ENCODE measurements at places on chromosomes 6 and 20.

- DNase-seq: peak; percentile 70
Observed at GRCh38 chr6:129709196-129709768, 695 bp downstream of the ARHGAP18 start.

DNA sequence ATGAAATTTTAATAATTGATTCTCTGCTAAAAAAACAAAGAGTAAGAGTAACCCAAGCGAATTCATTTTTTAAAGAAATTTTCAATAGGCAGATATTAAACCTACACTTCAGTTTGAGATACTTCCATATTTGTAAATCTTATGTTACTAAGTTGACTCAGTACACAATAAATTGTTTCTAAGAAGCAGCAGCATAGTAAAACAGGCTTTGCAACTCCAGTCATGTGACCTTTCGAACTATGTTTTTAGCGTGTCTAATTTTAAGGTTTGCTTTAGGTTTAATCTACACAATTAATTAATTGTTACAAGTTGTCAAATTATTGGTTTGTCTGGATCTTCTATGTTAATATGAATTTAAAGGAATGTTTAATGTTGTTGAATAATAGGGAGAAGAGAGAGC lies 708.9 kb upstream of the CITED2 start:
- DNase-seq: no peak

GRCh38 chr6:36757206-36757605 lies 59.6 kb downstream of the RAB44 start:
- DNase-seq: peak; percentile 82

DNA sequence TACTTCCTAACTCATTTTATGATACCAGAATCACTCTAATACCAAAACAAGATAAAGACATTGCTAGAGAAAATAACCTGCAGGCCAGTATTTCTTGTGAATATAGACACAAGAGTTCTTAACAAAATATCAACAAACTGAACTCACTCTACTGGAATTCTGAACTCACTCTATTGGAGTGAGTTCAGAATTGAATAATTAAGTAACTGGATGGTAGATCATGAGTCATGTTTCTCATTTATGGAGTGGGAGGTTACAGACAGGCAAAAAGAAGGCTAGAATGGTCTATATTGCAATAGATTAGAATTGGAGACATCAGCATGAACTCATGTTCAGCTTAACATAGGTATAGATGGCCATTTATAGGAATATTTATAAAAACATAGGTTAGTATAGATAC lies 26.6 kb upstream of the C6orf58 start:
- DNase-seq: no peak

DNA sequence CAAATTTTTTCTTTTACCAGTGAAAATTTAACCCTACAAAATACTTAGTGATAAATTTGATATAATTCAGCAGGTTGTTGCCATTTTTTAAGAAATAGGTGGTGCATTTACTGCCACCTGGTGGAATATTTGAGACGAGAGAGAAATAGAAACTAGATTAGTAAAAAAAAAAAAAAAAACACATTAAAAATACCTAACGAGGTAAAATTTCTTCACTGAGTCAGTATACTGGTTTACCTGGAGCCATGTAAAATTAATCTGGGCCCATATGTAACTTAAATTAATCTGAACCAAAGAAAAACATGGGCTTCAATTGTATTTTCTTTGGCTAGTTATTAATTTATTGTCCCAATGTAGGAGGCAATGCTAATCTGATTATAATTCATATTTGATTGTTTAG lies 520.8 kb downstream of the EPM2A start:
- DNase-seq: peak; percentile 45

GRCh38 chr6:154792325-154792724 lies 59.1 kb downstream of the SCAF8 start:
- DNase-seq: no peak

DNA sequence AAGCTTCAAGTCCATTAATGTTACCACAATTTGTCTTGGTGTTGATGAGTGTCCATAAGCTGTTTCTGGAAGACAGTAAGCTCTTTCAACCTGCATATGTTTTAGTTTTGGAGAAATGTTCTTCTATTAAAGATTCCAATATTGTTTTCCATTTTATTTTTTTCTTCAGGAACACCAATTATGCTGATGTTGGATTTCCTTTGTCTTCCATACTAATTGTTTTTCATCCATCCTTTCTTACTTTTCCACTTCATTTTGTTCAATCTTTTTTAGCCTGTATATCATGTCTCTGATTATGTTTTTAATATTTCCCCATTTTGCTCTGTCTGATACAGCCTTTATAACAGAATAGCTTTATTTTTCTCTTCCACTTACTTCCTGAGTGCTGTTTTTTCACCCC lies 21.9 kb downstream of the SLC13A3 start:
- DNase-seq: no peak

GRCh38 chr6:90290811-90291420 lies 5.7 kb downstream of the BACH2 start:
- DNase-seq: peak; percentile 17

GRCh38 chr6:57072108-57072507 lies 17.9 kb upstream of the ZNF451 start:
- no peak for DNase-seq

DNA sequence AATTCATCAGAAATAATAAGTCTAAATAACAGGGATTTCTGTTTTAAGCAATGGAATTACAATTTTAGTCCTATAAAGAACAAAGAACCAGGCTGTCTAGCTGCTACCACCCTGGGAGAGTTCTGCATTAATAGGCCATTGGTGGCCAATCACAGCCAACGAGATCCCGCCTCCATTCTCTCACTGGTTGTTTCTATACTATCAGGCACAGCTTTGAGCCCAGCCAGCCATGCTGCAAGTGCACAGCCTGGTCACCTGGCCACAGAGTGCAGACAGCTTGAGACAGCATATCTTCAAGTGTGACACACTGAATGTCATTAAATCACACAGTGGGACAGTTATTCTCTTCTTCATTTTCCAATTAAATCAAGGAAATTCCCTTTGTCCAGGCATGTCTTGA lies 16.1 kb upstream of the RAB22A start:
- no peak for DNase-seq

- no peak for DNase-seq
Observed at GRCh38 chr6:161919691-161920090, 645.8 kb upstream of the AGPAT4 start.
